ENCODE measurements at places on chromosomes 12 and 14. TPM values are rescaled to one million over a fixed set of nuclear protein-coding genes. Genes with fewer than 3 reads are reported as not detected.

GPR132 gene
- total RNA-seq, result 0.05 TPM

HOXC6 gene
- total RNA-seq, result 4.7 TPM

BIN2 gene
- not detected for total RNA-seq

P2RX7 gene
- 0.89 TPM for total RNA-seq

KLRD1 gene
- 0.30 TPM for total RNA-seq

RGS6 gene
- not detected for total RNA-seq
